AML-193 (cell line): ENCODE measurements at places on chromosomes 2 and 18.

DNA sequence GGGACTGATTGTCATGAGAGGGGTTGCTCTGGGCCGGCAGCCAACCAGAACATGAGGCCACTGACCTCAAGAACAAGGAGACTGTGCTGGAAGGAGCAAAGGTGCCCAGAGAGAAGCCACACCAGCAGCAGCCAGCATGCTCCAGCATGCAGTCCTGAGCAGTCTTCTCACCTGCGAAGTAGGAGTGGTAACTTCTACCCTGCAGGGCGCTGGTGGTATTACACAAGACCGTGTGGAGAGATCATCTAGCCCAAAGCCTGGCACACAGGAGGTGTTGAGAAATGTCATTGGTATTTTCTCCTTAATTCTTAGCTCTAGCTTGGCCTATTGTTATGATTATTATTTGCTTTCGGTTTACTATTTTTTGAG, 132.7 kb downstream of the TSN start:
- DNase-seq: no peak

GRCh38 chr2:127106457-127106990, 430 bp downstream of the BIN1 start:
- no peak for DNase-seq

DNA sequence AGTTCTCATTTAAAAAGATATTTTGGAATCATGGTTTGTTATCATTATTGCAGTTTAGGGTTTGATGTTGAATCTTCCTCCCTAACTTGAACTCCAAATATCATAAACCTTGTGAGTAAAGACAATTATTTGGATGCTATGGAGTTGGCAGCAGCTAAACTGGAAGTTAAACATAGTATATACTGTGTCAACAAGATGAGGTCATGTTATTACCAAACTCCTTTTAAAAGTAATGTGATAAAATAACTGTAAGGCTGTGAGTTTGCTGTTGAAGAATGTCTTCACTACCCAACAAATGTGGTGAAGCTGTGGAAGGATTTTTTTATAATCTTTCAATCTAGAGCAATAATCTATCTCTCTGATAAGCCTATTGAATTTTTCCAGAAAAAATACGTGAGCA, 16.0 kb downstream of the DNAH6 start:
- no peak for DNase-seq

- DNase-seq: no peak
Observed at GRCh38 chr2:20611077-20611843, 39.6 kb downstream of the HS1BP3 start.

DNA sequence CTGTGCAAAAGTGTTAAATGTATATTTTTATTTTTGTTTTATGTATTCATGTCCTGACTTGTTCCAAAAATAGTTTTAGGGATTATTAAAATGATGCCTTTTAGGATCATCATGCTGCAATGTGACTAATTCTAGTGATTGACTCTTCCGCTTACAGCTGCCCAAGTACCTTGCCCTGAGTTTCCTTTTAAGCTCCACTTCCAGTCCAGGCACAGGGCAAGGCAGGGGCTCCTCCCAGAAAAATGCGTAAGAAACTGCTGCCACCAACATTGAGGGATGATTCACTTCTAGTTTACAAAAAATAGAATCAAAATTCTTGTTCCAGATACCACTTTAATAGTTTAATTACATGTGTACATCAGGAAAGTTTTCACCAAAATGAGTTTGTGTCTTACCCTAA, 116.4 kb downstream of the IRS1 start:
- DNase-seq: no peak

DNA sequence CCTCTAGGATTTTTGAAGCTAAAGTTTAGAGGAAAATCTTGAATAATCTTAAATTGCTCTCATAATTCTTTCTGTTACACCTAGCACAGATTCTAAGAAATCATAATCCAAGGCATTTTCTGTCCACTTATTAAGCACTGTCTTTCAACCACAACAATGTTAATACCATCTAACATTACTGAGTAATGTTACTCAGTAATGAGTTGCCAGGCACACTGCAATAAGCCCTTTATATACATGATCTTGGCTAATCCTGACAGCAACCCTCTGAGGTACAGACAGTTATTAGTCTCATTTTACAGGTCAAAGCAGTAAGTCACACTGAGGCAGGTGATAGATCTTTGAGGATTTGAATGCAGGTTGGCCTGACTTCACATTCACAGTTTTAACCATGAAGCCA, 291.9 kb downstream of the ALK start:
- DNase-seq: no peak

DNA sequence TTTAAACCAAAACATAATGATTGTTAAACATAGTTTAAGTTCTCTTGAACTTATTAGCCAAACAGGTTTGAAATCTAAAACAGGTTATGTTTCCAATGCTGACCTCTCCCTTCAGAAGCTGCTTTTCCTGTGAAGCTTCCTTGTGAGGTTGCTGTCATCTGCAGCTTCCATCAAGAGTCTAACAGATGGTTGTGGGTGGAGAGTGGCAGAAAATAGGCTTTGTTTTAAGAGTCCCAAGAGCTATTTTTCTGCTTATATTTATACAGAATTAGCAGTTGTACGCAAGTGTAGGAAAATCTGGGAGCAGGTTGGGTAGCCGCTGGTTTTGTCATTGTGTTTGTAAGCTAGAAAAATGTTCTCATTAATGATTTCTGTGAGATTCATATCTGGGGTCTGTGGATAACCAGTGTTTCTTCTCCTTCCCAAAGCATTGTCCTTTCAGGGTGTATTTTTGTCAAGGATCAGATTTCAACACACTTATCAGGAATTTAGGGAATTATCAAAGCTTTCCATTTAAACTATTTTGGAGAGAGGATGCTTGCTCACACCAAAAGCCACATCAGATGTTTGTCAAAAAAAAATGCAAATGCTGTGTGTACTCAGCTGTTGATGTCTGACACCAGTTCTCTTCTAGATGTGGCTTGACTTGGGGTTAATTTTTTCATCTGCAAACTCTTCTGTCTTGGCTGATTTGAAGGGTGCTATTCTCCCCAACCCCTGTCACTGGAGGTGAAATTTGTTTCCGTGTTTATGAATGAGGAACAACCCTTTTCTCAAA, 78.1 kb upstream of the KIF5C start:
- DNase-seq: no peak

DNA sequence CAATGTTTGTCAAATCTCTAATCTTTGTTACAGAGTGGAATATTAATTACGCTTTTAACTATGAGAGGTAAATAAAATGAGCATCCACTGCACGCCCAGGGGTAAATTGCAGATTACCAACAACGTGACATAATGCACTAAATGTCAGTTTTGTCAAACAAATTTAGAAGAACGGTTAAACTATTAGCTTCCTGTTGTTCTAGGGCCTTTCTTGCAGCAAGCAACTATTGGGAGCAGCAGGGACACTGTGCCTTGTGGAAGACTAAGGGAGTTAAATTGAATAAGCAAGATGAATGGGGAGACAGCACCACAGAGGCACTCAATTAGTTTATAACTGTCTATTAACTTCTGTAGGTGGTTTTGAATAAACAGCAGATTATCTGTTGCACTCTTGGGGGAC, 391.0 kb upstream of the RAB12 start:
- no peak for DNase-seq

- DNase-seq: no peak
Observed at GRCh38 chr2:28960401-28960800, 20.7 kb upstream of the TOGARAM2 start.

DNA sequence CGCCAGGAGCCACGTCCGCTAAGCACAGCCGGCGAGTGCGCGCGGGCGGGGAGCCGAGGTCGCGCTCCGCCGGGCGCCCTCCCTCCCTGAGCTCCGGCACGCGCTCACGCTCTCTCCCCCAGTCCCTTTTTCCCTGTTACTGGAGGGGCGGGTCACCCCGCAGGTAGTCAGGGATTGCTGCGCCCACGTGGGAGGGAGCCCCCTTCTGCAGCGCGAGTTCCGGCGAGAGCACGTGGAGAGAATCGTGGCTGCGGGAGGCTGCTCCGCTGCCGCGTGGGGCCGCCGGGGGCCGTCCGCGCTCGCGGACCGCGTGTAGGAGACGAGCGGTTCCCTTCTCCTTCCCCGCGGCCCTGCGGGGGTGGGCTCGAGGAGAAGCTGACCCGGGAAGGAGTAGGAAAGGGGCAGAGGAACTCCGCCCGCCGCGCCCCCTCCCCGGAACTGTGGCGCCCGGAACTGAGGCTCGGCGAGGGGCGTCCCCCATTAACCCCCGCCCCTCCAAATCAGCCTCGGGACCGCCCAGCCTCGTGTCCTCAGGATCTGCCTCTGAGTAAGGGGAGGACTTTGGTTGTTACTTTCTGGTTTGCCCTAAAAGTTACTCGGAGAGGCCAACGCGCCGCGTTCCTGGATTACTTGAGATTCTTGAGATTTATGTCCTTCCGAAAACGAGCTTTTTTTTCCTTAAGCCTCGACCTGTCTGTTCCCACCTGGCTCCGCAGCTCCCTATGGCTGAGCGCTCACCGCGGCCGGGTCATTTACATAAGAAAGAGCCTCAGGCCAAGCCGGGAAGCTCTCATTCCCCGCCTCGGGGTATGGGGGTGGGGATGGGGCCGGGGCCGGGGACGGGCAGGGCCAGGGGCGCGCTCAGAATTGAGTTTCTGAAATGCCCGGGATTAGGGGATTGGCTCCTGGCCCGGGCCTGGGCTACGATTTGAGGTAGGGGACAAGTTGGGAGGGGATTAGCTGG, 1.1 kb downstream of the HK2 start:
- peak; percentile 27 for DNase-seq

GRCh38 chr2:49037197-49037596, 117.1 kb downstream of the FSHR start:
- no peak for DNase-seq

- no peak for DNase-seq
Observed at GRCh38 chr2:174059884-174060244, 94.7 kb upstream of the SP3 start.

DNA sequence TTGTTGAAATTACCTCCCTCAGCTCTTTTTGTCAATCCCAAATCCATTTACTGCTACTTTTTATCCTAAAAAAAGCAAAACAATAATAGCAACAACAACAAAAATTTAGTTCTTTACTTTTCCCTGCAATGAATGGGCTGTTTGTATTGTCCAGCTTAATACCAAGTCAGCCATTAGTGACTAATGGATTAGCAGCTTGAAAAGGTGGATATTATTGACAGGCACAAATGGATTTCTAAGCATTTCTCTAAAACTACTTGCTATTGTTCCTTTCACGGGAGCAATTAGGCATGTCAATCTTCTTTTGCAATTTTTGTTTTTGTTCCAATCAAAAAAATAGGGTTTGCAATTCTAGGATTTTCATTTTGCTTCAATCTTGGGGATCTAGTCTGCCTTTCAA, 32.1 kb upstream of the SPAG16 start:
- DNase-seq: no peak

- no peak for DNase-seq
Observed at GRCh38 chr2:169512525-169512924, 3.0 kb downstream of the KLHL41 start.

DNA sequence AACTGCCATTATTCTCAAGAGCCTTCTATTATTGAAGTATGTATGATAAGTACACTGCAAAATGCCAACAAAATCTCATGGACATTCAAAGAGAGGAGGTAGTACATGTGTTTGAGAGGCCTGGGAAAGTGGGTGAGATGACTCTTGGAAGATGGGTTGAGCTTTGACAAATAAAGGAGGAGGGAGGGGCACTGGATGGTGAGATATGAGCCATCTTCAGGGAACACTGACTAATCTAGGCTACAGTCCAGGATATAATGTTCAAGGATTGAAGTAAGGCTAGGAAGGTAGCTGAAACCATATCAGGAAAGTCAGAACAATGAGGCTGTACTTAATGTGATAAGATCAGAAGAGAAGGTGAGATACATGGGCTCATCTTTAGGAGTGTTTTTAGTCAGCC, 559.7 kb downstream of the ZEB2 start:
- DNase-seq: no peak

DNA sequence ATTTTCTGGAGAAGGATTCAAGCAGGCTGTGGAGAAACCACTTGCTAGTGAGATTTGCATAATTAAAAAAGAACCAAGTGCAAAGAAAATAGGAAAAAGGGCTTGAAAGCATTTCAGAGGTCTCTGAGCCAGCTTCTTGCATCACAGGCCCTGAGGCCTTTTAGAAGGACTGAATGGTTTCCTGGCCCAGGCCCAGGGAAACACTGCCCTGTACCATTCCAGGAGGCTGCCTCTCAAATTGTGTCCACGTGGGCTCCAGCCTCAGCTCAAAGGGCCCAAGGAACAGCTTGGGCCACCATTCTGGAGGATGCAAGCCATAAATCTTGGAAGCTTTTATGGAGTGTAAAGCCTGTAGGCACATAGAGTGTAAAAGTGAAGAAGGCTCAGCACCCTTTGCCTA, 523.3 kb upstream of the VRK2 start:
- DNase-seq: no peak

DNA sequence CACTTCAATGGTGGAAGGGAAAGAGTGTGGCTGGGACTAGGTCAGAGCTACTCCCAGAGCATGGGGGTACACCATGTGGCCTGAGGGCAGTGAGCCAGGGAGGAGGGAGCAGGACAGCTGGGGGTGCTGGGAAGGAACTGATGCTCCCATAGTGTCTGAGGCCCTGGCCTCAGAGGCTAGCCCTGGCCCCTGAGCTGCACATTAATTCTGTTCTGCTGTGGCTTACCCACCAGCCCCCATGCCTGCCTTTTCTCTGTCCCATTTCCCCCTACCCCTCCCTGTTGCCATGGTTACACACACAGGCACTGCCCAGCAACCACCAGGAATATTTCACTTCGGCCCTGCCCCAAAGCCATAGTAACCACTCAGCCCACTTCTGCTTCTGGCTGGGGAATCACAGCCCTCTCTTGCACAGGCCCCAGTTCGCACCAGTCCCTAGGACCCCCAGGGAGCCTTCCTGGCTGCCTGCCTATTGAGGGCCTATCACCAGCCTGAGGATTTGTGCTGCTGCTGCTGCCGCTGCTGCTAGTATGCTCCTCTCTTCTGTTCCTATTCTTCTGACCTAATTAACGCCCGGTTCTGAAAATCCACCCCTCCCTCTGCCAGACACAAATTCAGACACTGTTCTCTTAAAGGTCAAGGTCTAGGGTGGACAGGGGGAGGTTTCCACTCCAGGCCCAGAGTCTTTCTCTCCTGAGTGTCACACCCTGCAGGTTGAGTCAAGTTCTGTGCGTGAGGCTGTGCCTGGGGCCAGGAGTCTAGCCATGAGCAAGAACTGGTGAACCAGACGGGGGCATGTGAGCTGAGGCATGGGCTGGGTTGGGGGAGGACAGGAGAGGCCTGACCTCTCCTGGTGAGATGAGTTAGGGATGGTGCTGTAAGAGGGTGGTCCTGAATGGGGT, 87.1 kb upstream of the MCFD2 start:
- no peak for DNase-seq

DNA sequence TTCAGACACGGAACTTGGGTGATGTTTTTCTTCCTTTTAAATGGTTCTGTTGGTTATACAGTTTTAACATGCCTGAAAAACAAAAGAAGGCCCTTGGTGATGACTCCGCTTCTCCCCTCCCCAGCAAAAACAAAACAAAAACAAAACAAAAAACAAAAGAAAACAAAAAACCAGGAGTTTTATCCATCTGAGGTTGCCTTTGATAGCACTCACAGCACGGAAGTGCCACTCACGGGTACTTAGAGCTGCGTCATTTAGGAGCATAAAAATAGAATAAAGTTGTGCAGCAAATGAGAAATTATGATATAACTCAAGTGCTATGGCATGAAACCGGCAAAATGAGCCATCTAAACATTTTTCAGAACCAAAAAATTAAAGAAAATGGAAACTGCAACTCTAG, 57.7 kb downstream of the ZEB2 start:
- DNase-seq: no peak

GRCh38 chr2:8803658-8804379, 33.6 kb downstream of the KIDINS220 start:
- no peak for DNase-seq

GRCh38 chr2:70686577-70687460, 81.2 kb downstream of the ADD2 start:
- peak; percentile 53 for DNase-seq
